Eye (tissue), 1 donor: ENCODE measurements at places on chromosomes 5 and 9.

GRCh38 chr9:7153566-7153965, 395.8 kb downstream of the KDM4C start:
- no peak for DNase-seq

- no peak for DNase-seq
Observed at GRCh38 chr5:158164296-158165047, 305.5 kb upstream of the CLINT1 start.

DNA sequence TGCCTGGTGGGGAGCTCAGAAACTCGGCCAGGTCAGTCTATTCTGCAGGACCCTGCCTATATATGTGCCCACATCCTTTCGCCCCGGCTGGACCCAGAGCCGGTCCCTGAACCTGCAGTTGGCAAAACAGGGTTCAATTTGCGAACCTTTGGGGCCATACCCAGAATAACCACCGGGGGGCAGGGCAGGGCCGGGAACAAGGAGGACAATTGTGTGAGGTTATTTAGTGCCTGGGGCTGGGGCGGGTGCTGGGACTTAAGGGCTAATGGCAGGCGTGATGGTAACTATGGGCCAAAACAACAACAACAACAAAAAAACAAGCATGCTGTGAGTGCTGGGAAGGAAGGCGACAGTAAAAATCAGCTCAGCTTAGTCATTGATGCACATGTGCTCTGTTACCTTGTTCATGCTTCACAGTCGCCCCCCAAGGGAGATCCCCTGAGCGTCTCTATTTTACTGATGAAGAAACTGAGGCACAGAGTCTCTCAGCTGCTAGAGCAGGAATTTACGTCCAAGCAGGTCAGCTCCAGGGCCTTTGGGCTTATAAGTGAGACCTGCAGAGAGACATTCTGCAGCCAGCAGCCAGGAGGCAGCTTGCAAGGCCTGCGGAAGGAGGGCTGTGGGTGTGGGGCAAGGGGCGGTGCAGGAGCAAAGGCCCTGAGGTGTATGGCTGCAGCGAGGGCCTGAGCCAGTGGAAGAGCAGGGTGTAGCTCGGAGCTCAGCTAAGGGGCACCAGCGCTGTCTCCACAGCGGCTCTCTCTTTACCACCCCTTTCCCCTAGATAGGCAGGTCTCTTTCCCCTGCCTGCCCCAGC, 106.0 kb downstream of the PHF2 start:
- peak; percentile 75 for DNase-seq

GRCh38 chr5:71738662-71739361, 19.7 kb downstream of the CARTPT start:
- DNase-seq = no peak

GRCh38 chr5:128216860-128217531, 133.4 kb downstream of the SLC12A2 start:
- DNase-seq = no peak

GRCh38 chr5:87298692-87299362, 31.1 kb downstream of the RASA1 start:
- DNase-seq = no peak

DNA sequence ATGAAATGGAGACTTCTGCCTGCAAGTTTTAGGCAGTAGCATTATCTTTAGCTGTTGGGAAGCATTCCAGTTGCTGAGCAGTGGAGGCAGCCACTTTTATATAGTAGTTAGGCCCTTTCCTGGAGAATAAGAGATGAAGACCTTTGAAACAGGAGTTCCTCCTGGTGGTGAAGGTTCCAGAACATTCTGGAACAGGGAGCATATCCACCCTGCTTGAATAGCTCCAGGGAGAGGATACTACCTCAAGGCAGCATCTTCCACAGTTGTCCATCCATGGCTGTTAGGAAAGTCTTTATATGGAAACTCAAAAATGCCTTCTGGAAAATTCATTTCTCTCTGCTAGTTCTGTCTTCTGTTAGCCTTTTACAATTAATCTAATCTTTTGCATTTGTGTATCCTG, 3.0 kb downstream of the ASPN start:
- no peak for DNase-seq

DNA sequence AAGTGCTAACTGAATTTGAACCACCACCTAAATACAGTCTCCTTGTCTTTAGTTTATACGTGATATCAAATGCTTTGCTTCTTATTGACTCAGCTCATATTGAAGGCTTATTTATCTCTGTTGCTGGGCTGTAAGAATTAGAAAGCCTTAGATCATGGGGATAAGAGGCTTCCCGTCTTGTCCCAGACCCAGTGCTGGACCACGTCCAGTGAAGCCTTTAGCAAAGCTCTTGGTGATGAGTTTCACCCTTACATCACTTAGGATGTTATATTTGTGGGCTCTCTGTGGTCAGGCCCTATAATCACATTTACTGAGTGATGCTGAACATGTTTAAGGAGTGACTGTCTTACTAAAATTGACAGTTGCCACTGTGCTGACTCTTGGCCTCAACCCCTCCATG, 11.2 kb downstream of the FAM240B start:
- DNase-seq = no peak

DNA sequence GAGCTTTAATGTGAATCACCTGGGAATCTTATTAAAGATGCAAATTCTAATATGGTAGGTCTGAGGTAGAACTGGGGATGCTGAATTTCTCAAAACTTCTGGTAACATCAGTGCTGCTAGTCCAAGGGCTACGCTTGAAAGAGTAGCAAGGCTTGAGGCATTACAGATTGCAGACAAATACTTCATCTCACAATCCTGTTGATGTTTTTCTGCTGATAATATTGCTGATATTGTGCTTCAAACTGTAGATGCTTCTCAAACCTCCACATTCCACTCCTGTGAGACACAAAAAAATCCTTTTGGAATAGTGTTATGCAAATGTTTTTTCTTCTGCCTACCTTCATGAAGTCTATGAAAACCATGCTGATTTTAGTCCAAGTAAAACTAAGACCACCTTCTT, 139.5 kb downstream of the SAXO1 start:
- DNase-seq = no peak

GRCh38 chr5:128764601-128765310, 200.5 kb upstream of the SLC27A6 start:
- no peak for DNase-seq

DNA sequence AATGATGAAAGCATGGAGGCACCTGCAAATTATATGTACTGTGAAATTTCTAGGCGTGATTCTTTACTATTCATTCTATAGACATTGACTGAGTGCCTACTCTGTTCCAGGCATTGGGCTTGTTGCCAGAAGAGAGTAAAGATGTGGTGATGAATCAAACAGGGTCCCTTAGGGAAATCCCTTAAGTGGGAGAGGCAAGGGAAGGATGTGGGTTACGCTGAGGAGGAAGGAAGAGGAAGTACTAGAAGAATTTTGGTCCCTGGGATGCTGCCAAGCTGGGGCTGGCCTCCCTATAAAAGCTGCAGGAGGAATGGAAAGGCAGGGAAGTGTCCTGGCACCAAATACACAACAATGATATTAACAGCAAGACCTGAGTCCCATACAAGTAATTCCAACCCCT, 76.7 kb upstream of the SPOCK1 start:
- no peak for DNase-seq

DNA sequence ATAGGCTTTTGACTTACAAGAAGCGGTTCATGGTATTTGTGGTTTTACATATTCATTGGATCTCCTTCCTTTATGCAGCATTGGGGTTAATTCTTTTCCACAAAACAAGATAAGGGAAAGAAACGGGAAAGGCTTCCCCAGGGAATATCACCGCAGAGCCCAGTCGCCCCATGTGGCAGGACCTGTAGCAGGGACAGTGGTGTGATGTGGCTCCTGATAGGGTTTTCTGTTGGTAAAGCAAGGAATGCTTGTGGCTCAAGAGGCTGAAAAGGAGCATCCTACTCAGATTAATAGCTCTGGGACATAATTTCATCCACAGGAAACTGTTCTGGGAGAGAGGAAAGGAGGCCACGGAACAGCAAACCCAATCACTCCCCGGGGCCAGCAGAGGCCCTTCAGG, 699.9 kb downstream of the MTRR start:
- no peak for DNase-seq

GRCh38 chr5:51378448-51379330, 4.6 kb upstream of the ISL1 start:
- peak; percentile 83 for DNase-seq

- DNase-seq = no peak
Observed at GRCh38 chr5:63351164-63351563, 611.1 kb downstream of the HTR1A start.

- DNase-seq = no peak
Observed at GRCh38 chr9:119768266-119768665, 399.0 kb upstream of the BRINP1 start.

DNA sequence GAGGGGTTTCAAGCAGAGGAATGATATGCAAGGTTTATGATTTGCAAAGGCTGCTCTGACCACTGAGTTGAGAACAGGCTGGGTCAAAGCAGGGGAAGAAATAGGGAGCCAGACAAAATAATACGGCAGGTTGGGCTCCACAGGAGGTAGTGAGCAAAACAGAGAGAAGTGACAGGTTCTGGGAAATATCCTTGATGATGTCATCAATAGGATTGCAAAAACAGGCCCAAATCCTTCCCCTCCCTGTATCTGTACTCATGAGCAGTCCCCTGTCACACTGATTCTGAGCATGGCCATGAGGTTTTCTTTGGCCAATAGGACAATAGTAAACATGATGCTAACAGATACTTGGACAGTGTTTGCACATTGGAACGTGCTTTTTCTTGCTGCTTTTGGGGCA, 471.8 kb upstream of the BRINP1 start:
- no peak for DNase-seq

DNA sequence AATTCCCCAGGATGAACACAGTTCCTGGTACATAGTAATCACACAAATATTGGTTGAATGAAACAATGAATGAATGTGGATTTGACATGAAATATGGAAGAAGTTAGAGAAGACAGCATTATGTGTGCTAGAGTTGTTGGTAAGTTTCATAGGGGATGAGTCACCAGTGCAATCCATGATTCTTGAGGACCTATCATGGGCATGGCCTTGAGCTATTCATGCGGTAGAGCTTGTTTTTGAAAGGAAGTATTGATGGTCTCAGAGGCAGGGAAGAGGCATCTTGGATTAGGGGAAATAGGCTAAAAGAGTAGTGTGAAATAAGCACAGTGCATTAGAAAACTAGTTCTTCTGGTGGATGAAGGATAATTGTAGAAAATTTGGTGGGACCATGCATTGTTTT, 22.1 kb downstream of the SPATA31D1 start:
- DNase-seq = no peak

DNA sequence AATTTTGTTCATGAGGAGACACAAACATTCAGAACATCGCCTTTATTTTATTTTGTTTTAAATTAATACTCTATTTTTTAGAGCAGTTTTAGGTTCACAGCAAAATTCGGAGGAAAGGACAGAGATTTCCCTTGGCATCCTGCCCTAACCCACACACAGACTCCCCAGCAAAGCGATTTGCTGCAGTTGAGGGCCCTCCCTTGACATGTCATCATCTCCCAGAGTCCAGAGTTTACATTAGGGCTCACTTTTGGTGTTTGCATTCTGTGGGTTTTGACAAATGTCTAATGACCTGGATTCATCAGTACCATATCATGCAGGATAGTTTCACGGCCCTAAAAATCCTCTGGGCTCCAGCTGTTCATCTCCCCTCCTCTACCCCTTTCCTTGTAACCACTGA, 33.6 kb upstream of the COL5A1 start:
- no peak for DNase-seq

- DNase-seq = no peak
Observed at GRCh38 chr9:35272989-35273388, 111.2 kb downstream of the UNC13B start.

DNA sequence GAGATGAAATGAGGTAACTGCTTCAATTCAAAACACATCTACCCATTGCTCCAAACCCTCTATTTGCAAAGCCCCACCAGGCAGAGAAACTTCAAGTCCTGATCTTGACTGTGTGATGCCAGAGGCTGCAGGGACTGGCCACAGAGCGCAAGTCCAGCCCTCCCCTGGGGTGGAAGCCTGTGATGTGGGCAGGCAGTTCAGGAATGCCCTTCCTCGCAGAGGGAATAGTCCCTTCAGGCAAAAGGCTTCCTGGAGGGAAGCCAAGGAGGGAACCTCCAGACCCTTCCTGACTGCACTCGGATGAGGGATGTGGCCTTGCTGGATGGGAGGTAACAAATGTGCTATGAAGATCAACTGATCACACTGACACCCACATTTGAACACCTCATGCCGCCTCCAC, 131.2 kb downstream of the SLIT3 start:
- DNase-seq = no peak

DNA sequence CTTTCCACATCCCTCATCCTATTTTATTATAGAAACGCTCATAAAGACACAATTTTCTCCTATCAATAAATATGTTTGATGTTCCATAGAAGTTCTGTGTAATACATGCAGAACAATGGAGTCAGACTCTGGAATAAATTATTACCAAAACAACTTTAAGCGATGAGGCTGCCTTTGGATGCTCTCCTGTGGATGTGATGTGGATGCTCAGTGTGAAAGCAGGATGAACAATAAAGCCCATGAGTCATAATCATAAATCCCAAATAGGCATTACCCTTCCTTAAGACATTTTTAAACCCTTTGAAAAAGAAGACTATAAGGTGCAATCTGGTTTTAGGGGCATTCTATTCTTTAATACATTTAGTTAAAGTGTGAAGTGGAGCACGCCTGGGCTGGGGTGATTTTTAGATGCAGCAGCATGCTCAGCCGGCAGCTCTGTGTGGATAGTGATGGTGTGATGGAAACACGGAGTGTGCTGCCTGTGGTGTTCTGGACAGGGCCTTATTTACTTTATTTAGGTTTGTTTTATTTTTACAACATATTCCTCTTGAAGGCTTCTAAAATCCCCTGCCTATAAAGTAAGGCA, 991.4 kb downstream of the PTPRD start:
- DNase-seq = no peak

DNA sequence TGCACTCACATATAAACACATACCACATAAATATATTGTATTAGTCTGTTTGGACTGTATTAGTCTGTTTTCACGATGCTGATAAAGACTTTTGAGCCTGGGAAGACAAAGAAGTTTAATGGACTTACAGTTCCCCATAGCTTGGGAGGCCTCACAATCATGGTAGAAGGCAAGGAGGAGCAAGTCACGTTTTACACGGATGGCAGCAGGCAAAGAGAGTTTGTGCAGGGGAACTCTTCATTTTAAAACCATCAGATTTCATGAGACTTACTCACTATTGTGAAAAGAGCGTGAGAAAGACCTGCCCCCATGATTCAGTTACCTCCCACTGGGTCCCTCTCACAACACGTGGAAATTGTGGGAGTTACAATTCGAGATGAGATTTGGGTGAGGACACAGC, 133.4 kb downstream of the FER start:
- no peak for DNase-seq

- peak; percentile 41 for DNase-seq
Observed at GRCh38 chr5:33321026-33321425, 119.7 kb upstream of the TARS1 start.
